ENCODE measurements at places on chromosomes 1 and 21.

GRCh38 chr21:44951186-44951915, 11.5 kb downstream of the SLX9 start:
- DNase-seq: no peak

GRCh38 chr1:94993931-94994645, 67.2 kb upstream of the CNN3 start:
- no peak for DNase-seq

DNA sequence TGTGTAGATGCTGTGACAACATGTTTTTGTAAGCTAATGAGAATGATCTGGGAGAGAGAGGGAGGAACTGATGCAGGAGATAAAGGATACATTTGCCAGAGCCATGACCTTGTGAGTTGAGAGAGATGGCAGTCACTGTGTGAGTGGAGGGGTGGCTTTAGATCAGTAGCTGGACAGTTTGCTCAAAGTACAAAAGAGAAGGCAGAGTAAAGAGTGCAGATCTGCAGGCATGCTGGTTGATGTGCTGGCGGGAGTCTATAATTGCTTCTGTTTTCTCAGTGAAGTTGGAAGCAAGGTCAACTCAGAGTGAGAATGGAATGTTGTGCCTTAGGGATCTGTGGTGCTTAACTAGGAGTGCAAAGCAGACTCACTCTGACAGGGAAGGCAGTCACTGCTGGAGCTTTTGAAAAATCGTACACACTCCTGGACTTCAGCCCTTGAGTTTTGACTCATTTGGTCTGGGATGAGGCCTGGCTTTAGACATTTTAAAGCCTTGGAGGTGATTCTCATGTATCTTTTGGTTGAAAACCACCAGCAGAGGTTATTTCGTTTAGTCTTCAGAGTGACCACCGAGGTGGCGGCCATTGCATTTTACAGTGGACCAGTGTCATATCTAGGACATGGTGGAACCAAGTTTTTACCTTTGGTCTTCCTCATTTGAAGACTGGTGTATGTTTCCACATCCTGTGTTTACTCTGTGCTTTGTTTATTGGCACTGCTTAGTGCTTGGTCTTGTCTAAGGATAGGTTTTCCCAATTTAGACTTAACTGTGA, 49.6 kb downstream of the MTR start:
- no peak for DNase-seq

- peak; percentile 95 for DNase-seq
Observed at GRCh38 chr21:26170471-26171257, at the start of gene APP. Gene APP (minus strand): TSS chr21:26170770. CDS start chr21:26170620, 150 bp downstream.

DNA sequence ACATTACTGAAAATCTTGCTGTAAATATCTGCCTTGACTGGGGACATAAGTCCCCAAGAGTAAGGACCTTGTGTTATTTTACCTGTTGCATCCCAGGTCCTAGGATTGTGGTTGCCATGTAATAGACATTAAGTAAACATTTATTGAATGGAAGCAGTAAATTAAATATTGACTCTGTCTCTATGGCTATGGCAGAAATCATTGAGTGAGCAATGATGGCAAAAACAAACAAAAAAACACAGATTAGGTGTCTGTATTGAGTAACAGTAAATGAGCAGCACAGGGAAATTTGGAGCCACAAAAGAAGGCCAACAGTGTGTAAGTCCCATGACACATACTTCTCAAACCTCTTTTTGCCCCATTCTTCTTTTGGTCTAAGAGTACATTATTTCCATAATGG, 240.4 kb downstream of the NFIA start:
- no peak for DNase-seq

Data from GM12892 (cell line).